ENCODE measurements at places on chromosomes 3 and 15.

- no peak for DNase-seq
Measured at GRCh38 chr3:175384569-175384968, 525.4 kb downstream of the NAALADL2 start.

DNA sequence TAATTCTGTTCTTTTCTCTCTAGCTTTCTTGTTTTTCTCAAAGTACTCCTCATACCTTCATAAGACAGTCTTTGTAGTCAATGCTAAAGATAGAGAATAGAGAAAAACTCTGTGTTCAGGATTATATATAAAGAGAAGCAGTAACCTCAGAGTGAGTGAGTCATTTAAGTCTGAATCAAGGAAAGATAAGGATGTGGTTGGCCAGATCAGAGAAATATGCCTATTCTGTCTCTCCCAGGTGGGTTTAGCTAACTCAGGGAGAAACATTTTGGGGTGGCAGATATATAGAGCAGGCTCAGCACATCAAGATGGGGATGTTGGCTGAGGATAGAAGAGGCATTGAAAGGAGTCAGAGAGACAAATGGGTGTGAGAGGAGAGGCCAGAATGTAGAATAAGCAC, 31.4 kb downstream of the GTF2E1 start:
- no peak for DNase-seq

- DNase-seq: no peak
Measured at GRCh38 chr15:58407778-58408177, 24.0 kb upstream of the LIPC start.

DNA sequence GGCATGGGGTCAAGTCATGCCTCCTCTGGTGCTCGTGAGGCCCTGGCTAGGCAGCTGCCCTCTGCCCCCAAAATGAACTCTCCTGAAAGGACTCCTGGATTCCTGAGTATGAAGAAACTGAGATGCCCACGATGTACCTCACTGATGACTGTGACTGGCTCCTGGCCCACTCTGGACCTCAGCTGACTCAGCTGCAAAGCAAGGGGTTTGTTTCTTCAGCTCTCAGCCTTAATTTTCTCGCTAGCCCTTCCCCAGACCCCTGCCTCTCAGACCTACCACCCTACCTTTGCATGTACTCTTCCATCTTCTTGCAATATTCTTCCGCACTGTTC, 5.2 kb upstream of the GNAI2 start:
- no peak for DNase-seq

DNA sequence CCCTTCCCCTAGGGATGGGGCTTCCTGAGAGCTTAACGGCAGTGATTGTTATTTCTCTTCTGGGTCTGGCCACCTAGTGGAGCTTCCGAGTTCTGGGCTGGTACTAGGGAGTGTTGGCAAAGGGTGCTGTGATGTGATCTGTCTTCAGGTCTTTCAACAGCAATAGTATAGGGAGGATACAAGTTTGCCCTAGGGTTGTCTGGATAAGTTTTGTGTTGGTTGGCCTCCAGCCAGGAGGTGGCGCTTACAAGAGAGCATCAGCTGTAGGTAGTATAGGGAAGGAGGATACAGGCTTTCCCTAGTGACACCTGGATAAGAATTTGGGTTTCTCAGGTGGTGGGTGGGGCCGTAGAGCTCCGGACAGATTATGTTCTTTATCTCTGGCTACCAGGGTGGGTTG, 19.2 kb upstream of the CPOX start:
- no peak for DNase-seq

DNA sequence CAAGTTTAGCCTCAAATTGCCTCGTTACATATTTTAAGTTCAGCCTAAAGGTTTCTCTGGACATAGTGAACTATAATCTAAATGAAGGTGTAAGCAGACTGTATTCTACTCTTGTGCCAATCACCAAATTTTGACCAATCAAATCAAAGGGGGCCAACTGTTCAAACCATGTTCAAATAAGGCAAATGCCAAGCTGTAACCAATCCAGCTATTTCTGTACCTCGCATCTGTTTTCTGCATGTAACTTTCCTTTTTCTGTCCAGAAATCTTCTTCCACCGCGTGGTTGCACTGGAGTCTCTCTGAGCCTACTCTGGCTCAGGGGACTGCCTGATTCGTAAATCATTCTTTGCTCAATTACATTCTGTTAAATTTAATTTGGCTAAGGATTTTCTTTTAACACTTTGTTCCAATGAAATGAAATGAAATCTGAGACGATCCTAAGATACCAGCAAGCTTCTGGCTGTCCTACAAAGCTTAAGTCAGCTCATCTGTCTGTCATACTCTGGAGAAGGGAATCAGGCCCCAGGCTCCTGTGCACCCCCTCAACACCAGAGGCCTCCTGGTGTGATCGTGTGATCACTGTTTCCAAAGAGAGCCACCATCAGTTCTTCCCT, 53.2 kb upstream of the ZNF148 start:
- DNase-seq: no peak

- no peak for DNase-seq
Measured at GRCh38 chr15:35583863-35584528, 38.0 kb upstream of the DPH6 start.

- DNase-seq: peak; percentile 48
Measured at GRCh38 chr15:99450896-99451358, 114.9 kb upstream of the MEF2A start.

- no peak for DNase-seq
Measured at GRCh38 chr15:74571191-74571590, 30.2 kb downstream of the ARID3B start.

- DNase-seq: no peak
Measured at GRCh38 chr3:105836533-105836932, 32.3 kb downstream of the CBLB start.

DNA sequence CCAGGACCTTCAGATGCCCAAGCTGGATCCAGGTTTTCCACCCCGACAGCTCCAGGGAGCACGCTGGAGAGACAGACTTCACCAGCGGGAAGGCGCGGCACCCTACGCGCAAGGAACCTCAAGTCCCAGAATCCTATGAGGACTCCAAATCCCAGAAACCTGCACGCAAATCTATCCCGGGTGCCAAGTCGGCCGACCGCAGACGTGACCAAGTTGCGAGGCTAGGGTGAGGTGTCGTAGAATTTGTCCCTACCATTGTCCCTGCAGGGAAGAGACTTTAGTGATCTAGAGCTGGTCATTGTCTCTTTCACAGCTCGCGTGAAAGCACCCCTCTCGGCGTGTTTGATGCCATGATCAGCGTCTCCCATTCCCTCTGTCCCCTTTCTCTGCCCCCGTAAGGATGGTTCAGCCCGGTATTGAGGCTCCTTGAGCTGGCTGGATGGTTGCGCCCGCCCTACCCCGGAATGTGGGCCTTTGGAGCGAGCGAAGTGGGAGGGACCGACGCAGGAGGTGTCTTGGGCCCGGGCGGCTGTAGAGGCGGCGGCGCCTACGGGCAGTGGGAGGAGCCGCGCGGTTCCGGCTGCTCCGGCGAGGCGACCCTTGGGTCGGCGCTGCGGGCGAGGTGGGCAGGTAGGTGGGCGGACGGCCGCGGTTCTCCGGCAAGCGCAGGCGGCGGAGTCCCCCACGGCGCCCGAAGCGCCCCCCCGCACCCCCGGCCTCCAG, at the start of gene PRKCI:
PRKCI (plus strand) TSS at position 501 of the 723 bp plus-strand sequence. CDS start 246 bp downstream, outside the sequence.
- peak; percentile 78 for DNase-seq

DNA sequence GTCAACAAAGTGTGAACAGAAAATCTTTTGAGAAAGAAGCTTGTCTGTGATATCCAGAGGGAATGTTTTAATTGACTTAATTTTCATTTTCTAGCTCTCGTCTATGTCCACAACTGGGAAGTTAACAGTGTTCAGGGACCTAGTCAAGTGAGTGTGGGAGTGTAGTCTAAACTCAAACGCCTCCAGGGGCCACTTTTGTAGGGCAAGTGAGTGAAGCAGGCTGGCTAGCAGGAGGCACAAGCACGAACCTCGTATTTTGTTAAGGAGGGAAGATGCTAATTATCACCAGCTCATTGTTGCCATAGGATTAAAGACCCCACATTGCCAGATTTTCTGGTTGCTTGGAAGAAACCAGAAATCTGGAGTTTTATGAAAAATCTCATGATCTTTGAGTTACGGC, 135.8 kb downstream of the CPNE4 start:
- DNase-seq: no peak

- DNase-seq: no peak
Measured at GRCh38 chr15:97678656-97679055, 281.8 kb upstream of the ARRDC4 start.
